HTR-8/SVneo (cell line): ENCODE measurements at places on chromosomes 1 and 21.

DNA sequence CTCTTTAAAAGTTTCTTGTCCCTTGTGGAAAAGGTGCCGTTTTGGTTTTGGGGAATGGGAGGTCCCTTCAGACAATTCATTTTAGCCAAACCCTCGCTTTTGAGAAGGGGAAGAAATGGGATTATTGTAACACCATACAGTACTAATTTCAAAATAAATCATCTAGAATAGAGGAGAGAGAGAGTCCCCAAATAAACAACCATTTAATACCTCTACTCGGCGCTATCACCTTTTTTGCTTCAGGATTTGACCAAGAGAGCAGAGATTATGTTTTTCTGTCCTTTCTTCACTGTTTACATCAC lies 770 bp upstream of the RC3H1 start:
- no peak for DNase-seq

- DNase-seq = no peak
Observed at GRCh38 chr1:26317146-26317545, 612 bp upstream of the CD52 start.

GRCh38 chr21:41236352-41236973 lies 68.5 kb downstream of the BACE2 start:
- DNase-seq = no peak

DNA sequence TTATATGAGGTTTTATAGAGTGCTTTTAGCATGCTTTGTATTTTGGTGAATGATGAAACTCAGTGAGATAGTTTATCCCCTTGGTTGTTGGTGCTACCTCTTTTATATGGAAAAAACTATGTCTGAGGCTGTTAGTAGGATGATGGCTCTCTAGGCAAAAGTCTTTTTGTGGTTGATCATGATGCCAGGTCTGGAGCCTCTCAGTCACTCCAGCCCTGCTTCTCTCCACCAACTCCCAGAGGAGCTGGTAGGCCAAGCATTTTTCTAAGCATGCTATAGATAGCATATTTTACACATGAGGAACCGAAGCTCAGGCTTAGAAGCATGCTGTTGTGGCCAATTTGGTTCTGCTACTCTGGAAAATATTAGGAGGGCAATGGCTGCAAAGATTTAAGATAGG lies 82.2 kb downstream of the FMN2 start:
- DNase-seq = no peak

- no peak for DNase-seq
Observed at GRCh38 chr1:109080441-109081082, 4.8 kb upstream of the TAF13 start.

DNA sequence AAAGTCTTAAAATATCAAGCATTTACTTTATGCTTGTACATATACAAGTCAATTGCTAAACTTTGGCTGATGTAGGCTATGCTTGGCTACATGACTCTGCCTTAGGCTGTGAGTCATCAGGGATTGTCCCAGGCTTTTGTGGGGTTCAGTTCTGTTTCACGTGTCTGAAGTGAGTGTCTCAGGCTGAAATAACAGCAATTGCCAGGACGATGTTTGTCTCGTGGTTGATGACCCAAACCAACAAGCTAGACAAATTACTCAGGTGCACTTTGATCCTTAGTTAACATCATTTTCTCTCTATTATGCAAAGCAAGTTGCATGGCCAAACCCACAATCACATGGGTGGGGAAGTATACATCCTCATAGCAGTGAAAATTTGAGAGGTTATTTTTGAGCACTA lies 410.1 kb downstream of the BRINP3 start:
- DNase-seq = peak; percentile 2

DNA sequence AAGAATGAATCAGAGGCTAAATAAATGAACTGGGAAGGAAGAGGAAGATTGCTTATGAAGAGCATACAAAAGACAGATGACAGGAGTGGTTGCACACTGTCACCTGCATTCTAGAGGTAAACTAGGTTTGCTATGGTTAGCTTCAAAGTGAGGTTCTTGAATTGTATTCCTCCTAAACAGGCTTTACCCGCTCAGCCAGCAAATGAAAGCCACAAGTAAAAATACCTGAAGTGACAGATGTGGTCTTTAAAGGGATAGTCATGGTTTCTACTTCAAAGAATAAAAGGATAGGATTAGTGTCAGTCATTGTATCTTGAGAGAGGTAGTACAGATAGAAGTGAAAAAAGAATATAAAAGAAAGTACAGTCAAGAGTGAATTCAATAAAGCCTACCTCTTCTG lies 32.4 kb upstream of the PRDX6 start:
- no peak for DNase-seq

GRCh38 chr1:17207966-17208418 lies 3.1 kb downstream of the PADI1 start:
- DNase-seq = peak; percentile 83

DNA sequence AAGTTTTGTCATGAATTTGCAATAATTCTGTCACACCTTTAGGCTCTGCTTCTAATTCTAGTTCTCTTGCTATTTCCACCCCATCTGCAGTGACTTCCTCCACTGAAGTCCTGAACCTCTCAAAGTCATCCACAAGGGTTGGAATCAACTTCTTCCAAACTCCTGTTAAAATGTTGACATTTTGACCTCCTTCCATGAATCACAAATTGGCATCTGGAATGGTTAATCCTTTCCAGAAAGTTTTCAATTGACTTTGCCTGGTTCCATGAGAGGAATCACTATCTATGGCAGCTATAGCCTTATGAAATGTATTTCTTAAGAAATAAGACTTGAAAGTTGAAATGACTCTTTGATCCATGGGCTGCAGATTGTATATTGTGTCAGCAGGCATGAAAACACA lies 19.7 kb upstream of the SFT2D2 start:
- no peak for DNase-seq

DNA sequence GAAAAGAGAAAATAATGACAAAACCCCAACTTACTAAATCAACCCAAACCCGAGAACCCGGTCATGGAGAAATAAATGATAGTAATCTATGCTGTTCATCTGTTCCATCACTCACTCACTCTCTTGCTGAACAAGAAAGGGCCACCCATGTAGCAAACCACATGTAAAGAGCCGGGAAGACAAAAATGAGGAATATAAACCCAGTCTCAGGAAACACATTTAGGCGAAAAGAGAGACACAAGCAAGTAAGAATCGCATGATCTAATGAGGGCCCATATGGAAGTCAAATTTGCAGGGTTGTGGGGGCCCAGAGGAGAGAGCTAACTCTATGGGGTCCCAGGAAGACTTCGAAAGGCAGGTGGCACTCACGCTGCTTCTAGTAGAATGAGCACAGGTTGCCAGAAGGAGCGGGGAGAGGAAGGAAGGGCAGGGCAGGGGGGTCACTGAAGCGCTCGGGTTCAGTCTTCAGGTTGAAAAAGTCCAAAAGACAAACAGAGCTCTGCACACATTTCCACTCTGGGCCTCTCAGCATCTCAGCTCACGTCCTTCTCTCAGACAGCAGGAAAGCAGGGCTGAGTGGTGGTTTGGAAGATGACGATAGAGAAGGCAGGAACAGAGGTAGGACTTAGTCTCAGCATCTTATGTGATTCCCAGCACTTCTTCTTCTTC lies 142.9 kb upstream of the KRTAP19-8 start:
- DNase-seq = no peak

DNA sequence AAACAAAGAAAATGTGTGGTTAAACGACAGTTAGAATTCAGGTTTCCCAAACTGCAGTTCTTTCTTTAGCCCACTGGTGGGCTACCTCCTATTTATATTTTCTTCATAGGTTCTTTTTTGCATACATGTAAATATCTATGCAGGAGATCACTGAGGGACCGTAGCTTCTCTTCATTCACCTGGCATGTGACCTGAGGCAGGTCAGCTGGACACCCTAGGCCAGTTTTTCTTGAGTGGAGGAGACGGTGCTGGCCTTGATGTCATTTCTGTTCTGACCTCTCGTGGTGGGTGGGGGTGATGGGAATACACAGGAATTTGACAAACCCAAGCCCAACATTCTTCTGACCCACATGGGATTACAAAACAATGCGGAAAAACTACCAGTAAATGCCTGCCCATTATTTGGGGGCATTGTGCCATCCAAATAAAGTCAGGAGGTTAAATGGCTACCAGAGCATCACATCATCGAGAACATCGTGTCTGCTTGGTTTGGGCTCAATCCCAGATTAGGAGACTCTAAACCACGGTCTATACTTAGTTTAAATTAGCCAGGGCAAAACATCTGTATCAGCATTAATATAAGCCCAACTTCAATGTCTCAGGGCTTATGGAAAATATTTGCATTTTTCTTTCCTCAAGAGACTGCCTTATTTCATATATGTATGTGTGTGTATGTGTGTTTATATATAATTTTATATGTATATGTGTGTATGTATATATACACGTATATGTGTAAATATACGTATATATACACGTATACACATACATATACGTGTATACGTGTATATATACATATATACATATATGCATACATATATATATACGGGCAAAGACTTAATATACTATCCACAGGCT lies 7.4 kb upstream of the IRF2BP2 start:
- DNase-seq = no peak

DNA sequence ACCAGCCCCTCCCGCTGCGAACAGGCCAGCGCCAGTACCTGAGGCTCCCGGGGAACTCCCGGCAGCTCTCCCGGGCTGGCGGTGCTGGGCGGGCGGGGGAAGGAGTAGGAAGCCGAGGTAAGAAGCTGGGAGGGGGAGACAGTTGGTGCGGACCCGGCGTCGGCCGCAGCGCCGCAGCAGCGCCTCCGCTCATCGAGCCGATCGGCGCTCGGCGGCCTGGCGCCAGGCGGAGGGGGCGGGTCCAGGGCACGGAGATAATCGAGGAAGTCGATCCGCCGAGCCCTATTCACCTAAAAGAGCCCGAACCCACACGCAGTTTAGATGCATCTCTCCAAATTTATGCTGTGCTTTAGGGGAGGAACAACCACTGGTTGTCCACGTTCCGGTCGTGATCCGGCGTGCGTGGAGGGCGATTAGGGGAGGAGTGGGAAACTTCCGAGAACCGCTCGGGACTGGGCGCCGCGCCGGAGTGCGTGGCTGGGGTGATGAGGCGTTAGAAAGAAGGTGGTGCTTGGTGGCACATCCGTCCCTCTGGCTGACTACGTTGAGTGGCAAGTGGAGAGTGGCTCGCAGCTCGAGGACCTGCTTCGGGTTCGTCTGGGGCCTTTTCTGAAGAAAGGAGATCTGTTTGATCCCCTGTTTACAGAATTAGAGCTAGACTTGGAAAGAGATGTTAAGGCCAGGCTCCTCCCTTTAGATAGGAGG lies at the start of gene VAMP4:
TSS of gene VAMP4 (minus strand) at position 194 of the 705 bp plus-strand sequence. CDS start 3,651 bp downstream, outside the sequence.
- DNase-seq = peak; percentile 72

DNA sequence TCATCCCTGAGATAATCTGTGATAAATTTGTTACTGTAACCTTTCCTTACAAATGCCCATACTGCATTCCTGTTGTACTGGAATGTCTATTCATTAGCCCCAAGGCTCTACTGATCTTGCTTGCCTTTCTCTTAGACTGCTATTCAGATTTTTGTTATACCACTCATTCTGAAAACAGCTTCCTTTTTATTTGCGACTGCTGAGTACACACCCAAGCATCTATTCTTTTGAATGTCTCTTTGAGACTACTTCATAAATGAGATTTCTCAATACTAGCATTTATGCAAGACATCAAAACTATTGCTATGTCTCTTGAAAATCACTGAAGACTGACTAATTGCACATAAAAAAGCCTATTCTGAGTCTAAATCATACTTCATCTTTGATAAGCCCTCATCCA lies 38.6 kb downstream of the DENND1B start:
- DNase-seq = peak; percentile 30

GRCh38 chr21:33870768-33871167 lies 44.8 kb downstream of the ATP5PO start:
- no peak for DNase-seq

DNA sequence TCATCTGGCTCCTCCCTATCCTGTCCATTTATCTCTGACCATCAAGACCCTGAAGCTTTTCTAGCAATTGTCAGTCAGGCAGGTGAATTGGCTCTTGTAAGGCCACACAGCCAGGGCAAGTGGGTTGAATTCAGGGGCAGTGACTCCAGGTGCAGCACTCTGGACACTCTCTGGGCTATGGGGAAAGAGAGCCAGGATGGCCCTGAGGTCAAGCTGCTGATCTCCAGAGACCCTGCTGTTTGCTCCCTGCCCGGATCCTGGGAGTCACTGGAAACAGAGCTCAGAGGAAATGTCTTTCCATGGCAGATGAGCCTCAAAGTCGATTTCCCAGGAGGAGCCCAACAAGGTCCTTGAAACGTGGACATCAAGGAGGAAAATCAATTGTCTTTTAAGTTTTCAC lies 184.4 kb downstream of the C1orf94 start:
- DNase-seq = no peak

- no peak for DNase-seq
Observed at GRCh38 chr1:60431593-60431992, 358.0 kb upstream of the C1orf87 start.

DNA sequence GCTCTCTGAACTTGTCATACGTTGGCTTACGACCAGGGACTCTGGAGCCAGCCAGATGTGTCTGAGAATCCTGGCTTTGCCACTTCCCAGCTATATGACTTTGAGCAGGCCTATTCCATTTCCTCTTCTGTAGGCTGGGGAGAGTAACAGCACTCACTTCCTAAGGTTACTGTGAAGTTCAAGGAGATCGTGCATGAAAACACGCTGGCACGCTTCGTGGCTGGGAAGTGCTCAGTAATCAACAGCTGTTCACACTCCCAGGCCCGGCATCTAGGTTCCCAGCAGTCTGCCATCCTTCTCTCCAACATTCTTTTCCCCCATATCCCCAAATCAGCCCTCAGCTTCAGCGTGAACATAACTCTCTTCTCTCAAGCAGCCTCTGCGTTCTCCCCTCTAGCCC lies 2.0 kb downstream of the ASCL5 start:
- no peak for DNase-seq

GRCh38 chr21:29217818-29218291 lies 80.9 kb upstream of the BACH1 start:
- DNase-seq = peak; percentile 66

DNA sequence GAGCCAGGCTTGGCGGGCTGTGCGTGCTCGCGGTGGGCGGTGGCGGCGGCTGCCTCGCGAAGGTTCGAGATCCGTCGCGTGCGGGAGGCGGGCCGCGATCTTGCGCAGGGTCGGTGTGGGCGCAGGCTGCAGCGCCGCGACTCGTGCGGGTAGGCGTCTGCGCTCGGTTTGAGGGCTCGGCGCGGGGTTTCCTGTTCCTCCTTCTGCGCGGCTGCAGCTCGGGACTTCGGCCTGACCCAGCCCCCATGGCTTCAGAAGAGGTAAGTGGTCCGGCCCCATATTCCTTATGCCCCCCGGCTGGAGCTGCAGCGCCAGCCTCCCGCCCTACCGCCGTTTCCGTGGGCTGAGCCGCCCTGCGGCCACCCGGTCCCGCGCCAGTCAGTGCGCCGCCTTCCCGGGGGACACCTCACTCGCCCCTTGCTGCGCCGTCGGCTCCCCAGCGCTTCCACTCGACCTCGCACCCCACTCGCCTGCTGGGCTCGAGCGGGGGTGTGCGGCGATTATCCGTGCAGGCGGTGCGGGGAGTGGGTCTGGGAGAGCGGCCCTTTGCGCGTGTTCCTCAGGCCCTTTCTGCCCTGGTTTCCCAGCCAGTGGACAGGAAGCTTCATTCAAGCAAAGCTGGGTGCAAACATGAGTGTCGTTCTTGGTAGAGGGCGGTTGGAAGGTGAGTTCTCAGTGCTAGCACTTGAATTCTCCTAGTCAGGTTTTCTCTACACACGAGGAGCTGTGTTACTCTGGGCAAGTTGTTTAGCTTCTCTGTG lies at the start of gene CACYBP:
TSS of gene CACYBP (plus strand) at position 12 of the 761 bp plus-strand sequence. CDS start at position 246, 234 bp downstream.
- DNase-seq = peak; percentile 5

- DNase-seq = no peak
Observed at GRCh38 chr1:228752675-228753265, 17.5 kb downstream of the RHOU start.

- no peak for DNase-seq
Observed at GRCh38 chr1:167145965-167146364, 52.1 kb downstream of the STYXL2 start.

GRCh38 chr21:21860888-21861287 lies 862.7 kb downstream of the NCAM2 start:
- peak; percentile 24 for DNase-seq
